Cerebellar cortex (tissue), 1 donor: ENCODE measurements at places on chromosomes 2 and 18.

- no peak for DNase-seq
Observed at GRCh38 chr18:26741048-26741447, 124.5 kb downstream of the AQP4 start.

DNA sequence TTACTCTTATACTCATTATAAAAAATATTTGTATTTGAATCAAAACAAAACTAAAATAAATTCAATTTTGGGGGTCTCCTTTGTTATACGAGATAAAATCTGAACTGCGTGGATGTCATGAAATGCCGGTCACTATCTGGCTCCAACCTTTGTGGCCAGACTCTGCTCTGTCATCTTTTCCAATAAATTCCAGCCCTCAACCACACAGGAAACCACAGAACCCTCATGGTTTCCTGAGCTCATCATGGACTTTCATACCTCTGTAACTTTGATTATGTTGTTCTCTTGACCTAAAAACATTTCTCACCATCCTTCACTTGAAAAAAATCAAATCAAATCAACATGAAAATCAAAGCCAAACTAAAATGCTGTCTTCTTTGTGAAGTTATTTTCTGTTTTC is 724.7 kb downstream of the METTL4 start:
- no peak for DNase-seq

- no peak for DNase-seq
Observed at GRCh38 chr2:12340164-12340563, 376.6 kb upstream of the TRIB2 start.

GRCh38 chr2:213189001-213189899 is 37.8 kb upstream of the IKZF2 start:
- peak; percentile 1 for DNase-seq

DNA sequence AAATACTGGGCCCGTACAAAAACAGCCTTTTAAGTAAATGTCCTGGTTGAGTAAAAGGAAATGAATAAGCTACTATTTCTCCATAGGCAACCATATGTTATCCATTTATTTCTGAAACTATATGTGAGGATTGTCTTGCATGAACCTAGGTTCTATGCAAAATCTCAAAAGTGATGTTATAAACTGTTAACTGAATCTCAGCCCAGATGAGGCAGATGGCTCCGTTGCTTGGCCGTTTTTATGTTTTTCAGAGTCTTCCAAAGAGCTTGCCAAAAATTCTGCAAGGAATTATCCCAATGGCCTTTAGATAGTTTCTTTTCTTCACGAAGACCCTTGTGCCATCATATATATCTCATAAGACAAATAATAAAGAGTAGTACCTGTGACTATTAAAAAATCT is 1669.5 kb upstream of the DDX18 start:
- no peak for DNase-seq

- no peak for DNase-seq
Observed at GRCh38 chr2:200356857-200357384, 50.4 kb downstream of the SPATS2L start.

DNA sequence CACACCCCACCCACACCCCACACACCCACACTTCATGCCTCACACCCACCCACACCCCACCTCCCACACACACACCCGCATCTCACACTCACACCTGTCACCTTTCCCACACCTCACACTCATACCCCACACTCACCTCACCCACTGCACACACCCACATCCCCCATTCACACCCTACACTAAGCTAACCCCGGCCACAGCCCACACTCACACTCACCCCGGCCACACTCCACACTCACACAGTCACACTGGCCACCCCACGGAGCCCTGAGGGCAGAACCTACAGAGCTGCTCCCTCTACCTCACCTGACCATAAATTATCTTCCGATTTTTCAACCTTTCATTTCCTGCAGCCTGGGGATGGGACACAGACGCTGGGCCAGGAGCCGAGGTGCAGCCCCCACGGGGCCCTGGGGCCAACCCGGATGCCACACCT is 241.3 kb downstream of the HDAC4 start:
- DNase-seq: no peak

GRCh38 chr2:178345951-178346350 is 105.0 kb downstream of the PRKRA start:
- DNase-seq: no peak

DNA sequence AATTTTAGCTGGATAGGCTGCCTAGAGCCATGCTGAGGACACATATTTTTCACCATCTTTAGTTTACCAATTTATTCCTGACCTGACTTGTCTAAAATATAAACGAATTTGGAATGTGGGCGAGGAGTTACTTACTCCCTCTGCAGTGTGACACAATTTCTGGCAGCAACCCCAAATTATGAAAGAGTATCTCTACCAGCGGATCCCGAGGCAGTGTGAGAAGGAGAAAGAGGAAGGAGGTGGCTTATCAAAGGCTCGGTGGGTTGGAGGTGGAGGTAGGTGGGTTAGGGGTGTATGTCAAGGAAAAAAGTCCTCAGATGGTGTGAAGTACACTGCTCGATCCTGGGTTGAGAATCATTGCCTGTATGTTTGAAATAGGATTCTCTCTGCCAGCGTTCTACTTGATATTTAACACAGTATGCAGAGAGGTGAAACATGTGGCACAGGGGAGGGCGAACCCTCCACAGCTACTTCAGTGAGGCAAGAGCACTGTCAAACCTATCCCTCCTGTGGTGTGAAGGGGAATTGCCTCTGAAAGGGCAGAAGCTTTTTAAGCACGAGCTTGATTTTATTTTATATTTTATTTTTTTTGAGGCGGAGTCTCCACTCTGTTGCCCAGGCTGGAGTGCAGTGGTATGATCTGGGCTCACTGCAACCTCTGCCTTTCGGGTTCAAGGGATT is 76.0 kb downstream of the RFTN2 start:
- DNase-seq: peak; percentile 13

DNA sequence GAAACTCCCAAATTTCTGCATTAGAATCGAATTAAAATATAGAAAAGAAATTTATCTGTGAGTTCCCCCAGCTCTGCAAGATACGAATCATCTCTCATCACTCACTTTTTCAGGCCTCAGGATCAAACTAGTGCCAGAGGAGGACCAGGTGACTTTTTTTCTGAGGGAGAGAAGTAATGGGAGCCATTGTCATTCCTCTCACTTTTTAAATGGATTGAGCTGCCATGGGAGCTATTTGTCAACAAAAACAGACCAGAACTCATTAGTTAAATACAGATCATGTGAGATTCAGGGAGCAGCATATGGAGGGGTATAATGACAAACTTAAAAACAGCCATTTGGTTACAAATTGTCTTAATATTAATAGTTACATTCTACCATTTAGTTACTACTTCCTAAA is 594.4 kb downstream of the DPP10 start:
- no peak for DNase-seq

- no peak for DNase-seq
Observed at GRCh38 chr2:232533944-232534710, 5.4 kb upstream of the CHRNG start.

- DNase-seq: no peak
Observed at GRCh38 chr2:112679484-112679883, 33.7 kb downstream of the SLC20A1 start.

- no peak for DNase-seq
Observed at GRCh38 chr2:215573496-215573895, 137.6 kb upstream of the FN1 start.

GRCh38 chr18:32974421-32975162 is 201.8 kb upstream of the KLHL14 start:
- DNase-seq: no peak

DNA sequence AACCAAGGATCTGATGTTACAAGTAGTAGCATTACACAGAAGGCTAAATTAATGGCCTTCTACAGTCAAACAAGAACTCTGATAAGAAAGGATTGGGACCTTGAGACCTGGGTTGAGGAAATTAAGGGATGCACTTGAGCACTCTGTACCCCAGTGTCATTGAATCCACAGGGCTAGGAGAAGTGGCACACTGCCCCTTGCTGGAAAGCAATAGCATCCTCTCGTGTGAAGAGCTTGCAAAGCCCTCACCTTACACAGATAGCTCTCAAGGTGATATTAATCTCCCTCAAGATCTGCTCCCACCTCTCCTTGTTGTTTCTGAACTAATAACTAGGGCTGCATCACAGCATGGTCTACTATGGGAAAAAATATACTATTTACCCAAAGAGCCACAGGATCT is 26.5 kb upstream of the CHST9 start:
- DNase-seq: no peak

DNA sequence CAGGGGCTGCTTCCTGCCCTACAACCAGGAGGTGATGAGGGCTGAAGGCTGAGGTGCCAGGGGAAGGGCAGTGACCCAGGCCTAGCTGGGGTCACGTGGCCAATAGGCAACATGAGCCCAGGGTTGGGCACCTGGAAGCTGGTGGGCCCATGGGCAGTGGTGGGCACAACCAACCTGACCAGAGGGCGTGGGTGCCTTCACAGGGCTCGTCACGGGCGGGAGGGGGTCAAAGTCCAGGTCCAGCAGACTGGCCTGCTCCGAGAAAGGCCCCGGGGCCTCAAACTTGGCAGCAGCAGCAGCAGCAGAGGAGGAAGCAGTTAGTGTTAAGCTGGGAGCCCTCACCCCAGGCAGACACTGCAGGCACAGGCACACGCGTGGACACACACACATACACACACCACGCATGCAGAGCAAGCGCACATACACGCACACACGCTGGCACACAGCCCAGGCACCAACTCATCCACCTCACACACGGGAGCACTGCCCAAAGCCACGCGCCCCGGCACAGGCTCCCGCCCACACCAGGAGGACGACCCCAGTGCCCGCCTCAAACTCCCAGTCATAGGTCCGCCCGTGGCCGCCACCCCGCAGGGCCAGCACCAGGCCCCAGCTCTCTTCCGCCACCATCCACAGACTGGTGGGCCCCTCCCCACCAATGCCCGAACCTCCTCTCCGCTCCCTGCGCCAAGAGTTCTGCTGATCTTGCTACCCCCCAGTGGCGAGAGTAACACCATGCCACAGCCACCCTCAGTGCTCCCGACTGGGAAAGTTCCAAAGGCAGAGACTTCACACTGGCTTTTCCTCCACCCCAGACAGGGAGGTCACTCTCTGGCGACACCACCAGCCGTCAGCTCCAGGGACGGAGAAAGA is 53.0 kb downstream of the BIN1 start:
- no peak for DNase-seq

DNA sequence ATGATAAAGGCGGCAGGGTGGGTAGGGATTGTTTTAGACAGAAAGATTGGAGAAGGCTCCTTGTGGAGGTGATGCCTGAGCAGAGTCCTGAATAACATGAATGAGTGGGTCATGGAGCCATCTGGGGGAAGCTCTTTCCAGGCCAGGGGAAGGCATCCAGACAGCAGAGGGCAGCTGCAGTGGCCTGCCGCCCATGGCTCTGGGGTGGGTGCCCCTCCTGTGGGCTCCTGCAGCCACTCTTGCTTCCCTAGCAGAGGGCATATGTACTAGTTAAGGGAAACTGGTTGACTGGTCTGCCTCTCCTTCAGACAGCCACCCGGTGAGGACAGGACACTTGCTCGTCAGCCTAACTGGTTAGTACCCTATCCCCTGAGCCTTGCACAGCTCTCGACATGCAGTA is 46.5 kb upstream of the SLC1A4 start:
- DNase-seq: no peak

DNA sequence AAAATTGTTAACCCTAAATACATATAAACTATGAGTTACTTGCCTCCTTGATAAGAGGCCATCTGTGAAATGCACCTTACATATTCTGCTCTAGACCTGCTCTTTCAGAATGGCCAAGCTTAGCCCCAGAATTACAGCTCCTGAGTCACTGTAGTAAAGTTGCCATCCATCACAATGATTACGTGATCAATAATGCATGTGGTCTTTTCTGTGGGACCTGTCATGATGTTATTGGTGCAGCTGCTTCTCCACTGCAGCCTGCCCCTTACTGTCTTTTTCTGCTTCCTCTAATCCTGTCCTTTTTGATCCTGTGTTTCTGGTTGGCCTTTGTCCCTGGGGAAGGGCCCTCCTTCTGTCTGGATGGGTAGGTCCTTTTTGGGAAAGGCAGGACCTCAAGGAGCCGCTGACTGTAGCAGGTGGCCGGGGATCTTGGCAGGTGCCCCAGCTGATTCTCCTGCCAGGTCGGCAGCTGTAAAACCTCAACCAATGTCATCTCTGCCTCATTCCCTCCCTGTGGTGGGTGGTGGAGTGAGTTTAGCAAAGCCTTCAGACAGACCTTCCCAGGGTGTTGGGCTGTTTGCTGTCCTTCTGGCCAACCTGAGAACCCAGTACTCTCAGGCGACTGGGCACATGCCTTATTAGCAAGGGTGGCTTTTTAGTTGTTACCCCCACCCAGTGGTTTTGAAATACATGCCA is 126.2 kb upstream of the EML6 start:
- peak; percentile 89 for DNase-seq

DNA sequence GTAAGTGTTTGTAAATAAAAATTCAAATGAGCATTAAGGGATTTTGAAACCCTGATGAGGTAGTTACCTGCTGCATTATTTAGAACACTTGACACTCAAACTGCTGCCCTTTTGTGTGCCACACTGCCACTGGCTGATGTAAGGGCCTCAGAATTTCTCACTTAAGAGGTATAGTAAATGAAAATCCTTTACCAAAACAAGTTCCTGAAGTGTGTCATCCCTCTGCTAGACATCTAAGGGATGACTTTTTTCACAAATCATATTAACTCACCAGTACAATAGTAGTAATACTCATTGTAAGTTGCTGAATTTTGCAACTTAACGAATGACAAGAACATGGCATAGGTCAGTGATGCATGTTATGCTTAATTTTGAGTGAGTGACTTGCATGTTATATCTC is 274.9 kb upstream of the UBE2E3 start:
- no peak for DNase-seq

DNA sequence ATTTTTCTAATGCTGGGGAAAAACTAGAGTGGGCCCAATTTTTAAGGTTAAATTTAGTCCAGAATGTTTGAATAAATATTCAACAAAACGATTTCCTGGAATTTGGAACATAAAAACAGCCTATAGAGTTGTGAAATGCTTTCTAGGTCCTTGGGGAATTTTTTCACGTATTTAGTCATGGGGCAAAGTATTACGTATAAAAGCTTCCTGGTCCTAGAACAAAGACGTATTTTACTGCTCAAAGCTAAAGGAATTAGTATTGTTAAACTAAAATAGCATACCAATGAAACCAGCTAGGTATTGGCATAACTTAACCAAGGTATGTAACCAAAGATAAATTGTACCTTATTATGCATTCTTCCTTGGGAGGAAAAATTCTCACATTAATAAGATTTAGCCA is 1.6 kb downstream of the SESTD1 start:
- no peak for DNase-seq

DNA sequence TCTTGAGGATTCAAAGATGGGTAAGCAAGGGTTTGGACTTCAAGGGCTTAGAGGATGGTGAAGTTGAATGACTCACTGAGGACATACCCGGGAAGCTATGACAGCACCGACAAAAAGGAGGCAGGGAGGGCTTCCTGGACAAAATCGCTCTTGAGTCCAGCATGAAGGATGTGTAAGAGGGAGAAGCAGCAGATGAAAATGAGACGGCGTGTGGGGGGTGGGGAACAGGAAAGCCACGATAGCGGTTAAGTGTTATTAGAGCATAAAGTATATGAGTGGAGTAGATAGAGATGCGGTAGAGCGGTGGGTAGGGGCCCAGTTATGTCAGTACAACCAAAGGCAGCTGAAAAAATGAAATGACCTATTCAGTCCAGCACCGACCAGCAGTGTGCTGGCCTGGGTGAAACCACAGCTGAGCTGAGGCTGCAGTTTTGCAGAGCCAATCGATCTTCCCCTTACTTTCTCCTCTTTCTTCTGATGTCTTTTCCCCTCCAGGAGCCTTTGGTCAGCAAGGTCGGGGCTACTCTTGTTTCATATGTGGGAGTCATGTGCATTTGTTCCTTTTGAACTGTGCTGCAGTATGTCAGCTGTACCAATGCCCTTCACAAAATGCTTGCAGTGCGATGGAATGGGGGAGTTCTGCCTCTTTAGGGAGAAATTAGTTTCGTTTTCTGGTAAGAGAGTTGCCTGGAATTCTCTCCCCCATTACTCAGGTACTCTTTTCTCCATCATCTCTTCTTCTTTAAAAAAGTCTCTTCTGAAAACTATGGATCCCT is 2.0 kb upstream of the THUMPD2 start:
- DNase-seq: no peak
